ENCODE measurements at places on chromosomes 2 and 18. TPM values are rescaled to one million over a fixed set of nuclear protein-coding genes. Genes with fewer than 3 reads are reported as not detected.

Gene TTN
- 0.01 TPM for total RNA-seq

Gene ANKRD30BL
- total RNA-seq, result not detected

Gene LAMA3
- 51.0 TPM for total RNA-seq

Gene ZDBF2
- total RNA-seq, result 0.92 TPM

Gene CTAGE1
- not detected for total RNA-seq

Gene GPR35
- total RNA-seq, result 1.1 TPM

Gene DSC3
- total RNA-seq, result 1.2 TPM

Gene MOGAT1
- not detected for total RNA-seq

Gene FAM98A
- total RNA-seq, result 67.6 TPM

Gene ANKRD36
- 6.2 TPM for total RNA-seq

Gene IRS1
- 18.2 TPM for total RNA-seq

Gene MSTN
- total RNA-seq, result not detected

Gene FSHR
- not detected for total RNA-seq

Gene SFT2D3
- 5.8 TPM for total RNA-seq

Gene ZC3H15
- 72.0 TPM for total RNA-seq

Gene RBM44
- total RNA-seq, result 0.29 TPM

Gene PDE1A
- total RNA-seq, result 0.14 TPM

Gene BMP10
- not detected for total RNA-seq

Gene MRO
- total RNA-seq, result 0.24 TPM

Gene FAM168B
- total RNA-seq, result 69.2 TPM

Gene MCEE
- total RNA-seq, result 10.0 TPM

Gene SESTD1
- total RNA-seq, result 24.5 TPM

Gene LCT
- not detected for total RNA-seq

Gene KIF5C
- 0.32 TPM for total RNA-seq

Gene REG3A
- not detected for total RNA-seq

Gene ZSWIM2
- not detected for total RNA-seq

Gene STARD6
- total RNA-seq, result not detected

Gene SPC25
- 20.1 TPM for total RNA-seq

Gene RND3
- 51.2 TPM for total RNA-seq

Gene DHRS9
- 3.5 TPM for total RNA-seq

Gene ST8SIA3
- not detected for total RNA-seq

Gene SLC23A3
- 0.46 TPM for total RNA-seq

Gene AQP12B
- total RNA-seq, result not detected

Gene RELCH
- total RNA-seq, result 13.2 TPM

Gene CHST10
- total RNA-seq, result 15.4 TPM

Data from A549 treated with ZK216348 at 1 μM for 4 hours (cell line).